Activated CD8-positive, alpha-beta T cell treated with anti-CD3 and anti-CD28 coated beads, Interleukin-2, amount 10 ng/mL, durations not matched to agents 7 days and 5 days (primary cell): ENCODE measurements at places on chromosomes 11 and 22. TPM values are rescaled to one million over a fixed set of nuclear protein-coding genes. Genes with fewer than 3 reads are reported as not detected.

- H3K4me3 ChIP-seq, result no peak overlapping the region
- no peak for DNase-seq
- no peaks in the 10 kb centered on the region for H3K4me1 ChIP-seq
- H3K36me3 ChIP-seq, result no peaks in the 10 kb centered on the region
These were observed 86.1 kb downstream of the RAB38 start for GRCh38 chr11:88089134-88089533.

- H3K27me3 ChIP-seq, result peaks cover 15% of the 10 kb centered on the region
- H3K36me3 ChIP-seq, result no peaks in the 10 kb centered on the region
- H3K4me1 ChIP-seq, result no peaks in the 10 kb centered on the region
- no peak overlapping the region for H3K27ac ChIP-seq
- no peak overlapping the region for H3K4me3 ChIP-seq
These were observed 137.4 kb downstream of the NAV2 start for GRCh38 chr11:19849947-19850593.

- DNase-seq, result no peak
- no peaks in the 10 kb centered on the region for H3K27me3 ChIP-seq
- H3K4me3 ChIP-seq, result no peak overlapping the region
- no peaks in the 10 kb centered on the region for H3K36me3 ChIP-seq
- no peak overlapping the region for H3K27ac ChIP-seq
- no peaks in the 10 kb centered on the region for H3K4me1 ChIP-seq
These were observed 4.5 kb downstream of the OR10G7 start for GRCh38 chr11:124036666-124037065.

GRCh38 chr11:73645972-73646631, at the start of gene PLEKHB1:
Gene PLEKHB1, plus strand, starts transcription at chr11:73646581. Its CDS starts 28 bp downstream, at chr11:73646609.
- no peaks in the 10 kb centered on the region for H3K27me3 ChIP-seq
- peaks cover 17% of the 10 kb centered on the region for H3K4me1 ChIP-seq
- H3K27ac ChIP-seq, result no peak within 1 kb of the TSS
- no peaks in the 10 kb centered on the region for H3K36me3 ChIP-seq

MPEG1 gene
- not detected for total RNA-seq

GRCh38 chr11:62962391-62962790, 22.4 kb downstream of the SLC22A6 start:
- no peaks in the 10 kb centered on the region for H3K36me3 ChIP-seq
- no peaks in the 10 kb centered on the region for H3K4me1 ChIP-seq
- DNase-seq, result no peak
- H3K27ac ChIP-seq, result no peak overlapping the region

CYP2D6 gene
- total RNA-seq, result 2.9 TPM

CLP1 gene
- total RNA-seq, result 20.5 TPM

- DNase-seq, result no peak
- H3K4me3 ChIP-seq, result no peak overlapping the region
- peaks cover 6% of the 10 kb centered on the region for H3K27me3 ChIP-seq
- H3K4me1 ChIP-seq, result no peaks in the 10 kb centered on the region
- no peaks in the 10 kb centered on the region for H3K36me3 ChIP-seq
- H3K27ac ChIP-seq, result no peak overlapping the region
These were observed 223.1 kb upstream of the B3GAT1 start for GRCh38 chr11:134634897-134635831.

DNA sequence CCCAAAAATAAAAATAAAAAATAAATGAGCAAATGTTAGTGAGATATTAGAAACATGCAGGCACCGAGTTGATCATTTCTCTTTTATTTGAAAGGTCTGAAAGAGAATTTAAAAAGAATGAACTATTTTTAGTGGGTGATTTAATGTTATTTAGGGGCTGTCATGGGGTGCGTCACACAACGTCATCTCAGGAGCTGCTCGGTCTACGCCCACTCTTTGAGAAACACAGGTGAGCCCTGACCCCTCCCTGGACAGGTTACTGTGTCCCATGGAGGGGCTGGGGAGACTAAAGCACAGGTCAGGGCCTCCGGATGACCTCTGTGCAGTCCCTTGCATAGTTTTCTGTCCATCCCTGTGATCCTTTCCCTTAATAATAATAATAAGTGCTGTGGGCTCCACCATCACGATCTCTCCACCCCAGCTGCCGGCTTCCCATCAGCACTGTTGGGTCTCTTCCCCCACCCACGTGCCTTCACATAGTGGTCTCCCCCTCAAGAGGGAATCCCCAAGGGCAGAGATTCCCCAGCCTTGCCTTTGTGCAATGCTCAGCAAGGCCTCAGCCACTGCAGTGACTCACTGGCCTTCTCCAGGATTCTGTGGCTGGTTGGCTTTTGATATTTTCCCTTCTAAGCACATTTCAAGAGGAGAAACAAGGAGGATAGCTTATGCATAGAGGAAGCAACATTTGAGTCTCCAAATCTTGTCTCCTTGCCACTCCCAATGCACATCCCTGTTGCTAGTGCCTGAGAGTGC, 159.9 kb downstream of the TTC17 start:
- H3K4me1 ChIP-seq, result no peaks in the 10 kb centered on the region
- H3K4me3 ChIP-seq, result no peak overlapping the region
- DNase-seq, result no peak
- no peaks in the 10 kb centered on the region for H3K27me3 ChIP-seq
- H3K36me3 ChIP-seq, result no peaks in the 10 kb centered on the region

GRCh38 chr11:19382131-19382611, 141.4 kb upstream of the E2F8 start:
- H3K4me1 ChIP-seq, result no peaks in the 10 kb centered on the region
- H3K4me3 ChIP-seq, result no peak overlapping the region
- no peaks in the 10 kb centered on the region for H3K36me3 ChIP-seq

MAPK8IP2 gene
- total RNA-seq, result 0.29 TPM

DNA sequence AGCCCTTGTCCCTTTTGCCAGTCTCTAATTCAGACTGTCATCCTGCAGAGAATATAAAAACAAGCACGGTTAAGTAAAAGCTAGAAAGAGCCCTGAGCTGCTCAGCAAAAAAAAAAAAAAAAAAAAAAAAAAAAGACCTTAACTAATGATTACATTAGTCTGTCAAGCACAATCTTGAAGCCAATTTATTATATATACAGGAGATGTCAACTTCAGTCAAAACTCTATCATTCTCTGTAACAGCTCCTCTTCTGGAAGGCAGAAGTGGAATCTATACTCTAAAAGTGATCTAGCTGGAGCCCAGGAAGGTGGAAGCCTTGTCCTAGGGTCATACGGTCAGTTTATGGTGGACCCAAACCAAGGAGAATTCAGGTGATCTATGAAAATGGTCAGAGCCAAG, 55.2 kb upstream of the UBASH3B start:
- DNase-seq, result no peak
- H3K36me3 ChIP-seq, result no peaks in the 10 kb centered on the region
- H3K4me1 ChIP-seq, result no peaks in the 10 kb centered on the region
- no peak overlapping the region for H3K4me3 ChIP-seq
